Activated CD4-positive, alpha-beta T cell treated with anti-CD3 and anti-CD28 coated beads, Interleukin-2, amount 10 ng/mL, durations not matched to agents 24 days and 14 days (primary cell): ENCODE measurements at places on chromosomes 2 and 18. TPM values are rescaled to one million over a fixed set of nuclear protein-coding genes. Genes with fewer than 3 reads are reported as not detected.

DNA sequence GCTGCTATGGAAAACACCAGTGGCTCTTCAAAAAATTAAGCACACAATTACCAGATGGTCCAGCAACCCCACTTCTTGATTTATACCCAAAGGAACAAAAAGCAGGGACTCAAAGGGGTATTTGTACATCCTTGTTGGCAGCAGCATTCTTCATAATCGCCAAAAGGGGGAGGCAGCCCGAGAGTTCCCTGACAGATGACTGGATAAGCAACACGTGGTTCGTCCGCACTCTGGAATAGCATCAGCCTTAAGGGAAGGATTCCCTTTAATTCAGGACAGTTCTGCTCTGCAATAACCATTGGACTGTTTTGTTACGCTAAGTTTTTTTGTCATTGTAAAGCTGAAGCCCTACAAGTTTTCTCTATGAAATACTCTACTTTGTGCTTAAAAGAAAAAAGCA is 76.7 kb upstream of the TWIST2 start:
- no peaks in the 10 kb centered on the region for H3K4me1 ChIP-seq
- no peaks in the 10 kb centered on the region for H3K27me3 ChIP-seq
- H3K27ac ChIP-seq = no peak overlapping the region
- no peak overlapping the region for H3K4me3 ChIP-seq

DNA sequence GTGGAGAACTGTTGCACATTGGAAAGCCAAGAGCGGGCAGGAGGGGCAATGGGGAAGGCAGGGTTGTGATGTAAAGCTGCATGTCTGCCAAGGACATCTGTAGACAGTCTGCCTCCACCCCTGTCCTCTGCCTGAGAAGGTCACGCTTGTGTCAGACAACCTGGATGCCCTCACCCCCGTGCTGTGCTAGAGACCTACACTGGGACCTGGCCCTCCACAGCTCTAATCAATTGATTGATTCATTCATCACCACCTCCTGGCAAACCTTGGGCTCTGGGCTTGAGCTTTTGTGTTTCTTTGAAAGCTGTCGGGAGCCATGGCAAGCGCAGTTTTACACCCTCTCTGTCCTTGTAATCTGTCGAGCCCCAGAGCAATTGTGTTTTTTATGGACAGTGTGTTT is 41.1 kb downstream of the MARCO start:
- H3K27ac ChIP-seq = no peak overlapping the region
- H3K4me1 ChIP-seq = no peaks in the 10 kb centered on the region
- H3K36me3 ChIP-seq = no peaks in the 10 kb centered on the region
- no peak for DNase-seq

- no peak overlapping the region for H3K27ac ChIP-seq
- H3K4me3 ChIP-seq = no peak overlapping the region
- H3K4me1 ChIP-seq = no peaks in the 10 kb centered on the region
- H3K27me3 ChIP-seq = no peaks in the 10 kb centered on the region
- H3K36me3 ChIP-seq = no peaks in the 10 kb centered on the region
- no peak for DNase-seq
These were observed 100.5 kb upstream of the VWC2L start for GRCh38 chr2:214310319-214310718.

DNA sequence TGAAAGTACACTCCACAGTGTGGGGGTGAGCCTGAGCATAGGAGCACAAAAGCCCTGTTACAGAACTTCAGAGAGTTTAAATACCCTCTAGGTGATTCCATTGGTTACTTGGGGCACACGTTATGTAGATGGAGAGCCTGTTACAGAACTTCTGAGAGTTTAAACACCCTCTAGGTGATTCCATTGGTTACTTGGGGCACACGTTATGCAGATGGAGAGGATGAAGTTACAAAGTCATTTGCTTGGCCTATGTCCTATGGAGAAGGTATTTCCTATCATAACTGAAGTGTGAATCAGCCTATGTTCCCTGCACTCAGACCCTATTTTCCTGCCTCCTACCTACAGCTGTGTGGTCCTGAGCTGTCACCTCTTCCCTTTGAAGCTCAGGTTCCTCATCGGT is 3.8 kb upstream of the CAPN10 start:
- peaks cover 20% of the 10 kb centered on the region for H3K36me3 ChIP-seq
- DNase-seq = no peak
- no peak overlapping the region for H3K4me3 ChIP-seq
- H3K27me3 ChIP-seq = no peaks in the 10 kb centered on the region

- H3K4me1 ChIP-seq = no peaks in the 10 kb centered on the region
- no peaks in the 10 kb centered on the region for H3K27me3 ChIP-seq
- H3K4me3 ChIP-seq = no peak overlapping the region
- no peak for DNase-seq
These were observed 111.3 kb upstream of the REV1 start for GRCh38 chr2:99600981-99601651.

DNA sequence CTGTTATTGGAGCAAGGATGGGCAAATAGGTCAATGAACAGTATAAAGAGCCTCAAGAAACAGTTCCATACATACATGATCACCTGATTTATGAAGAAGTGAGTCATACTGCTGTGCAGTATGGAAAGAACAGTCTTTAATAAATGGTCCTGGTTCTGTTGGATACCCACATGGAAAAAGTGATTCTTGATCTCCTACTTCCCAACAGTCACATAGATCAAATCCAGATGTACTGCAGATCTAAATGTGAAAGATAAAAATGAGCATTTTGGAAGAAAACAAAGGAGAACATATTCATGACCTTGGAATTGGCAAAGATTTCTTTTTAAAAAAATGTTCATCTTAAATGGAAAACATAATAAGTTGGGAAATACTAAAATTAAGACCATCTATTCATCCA is 75.8 kb downstream of the CCDC148 start:
- no peak overlapping the region for H3K27ac ChIP-seq
- H3K4me3 ChIP-seq = no peak overlapping the region
- DNase-seq = no peak

DNA sequence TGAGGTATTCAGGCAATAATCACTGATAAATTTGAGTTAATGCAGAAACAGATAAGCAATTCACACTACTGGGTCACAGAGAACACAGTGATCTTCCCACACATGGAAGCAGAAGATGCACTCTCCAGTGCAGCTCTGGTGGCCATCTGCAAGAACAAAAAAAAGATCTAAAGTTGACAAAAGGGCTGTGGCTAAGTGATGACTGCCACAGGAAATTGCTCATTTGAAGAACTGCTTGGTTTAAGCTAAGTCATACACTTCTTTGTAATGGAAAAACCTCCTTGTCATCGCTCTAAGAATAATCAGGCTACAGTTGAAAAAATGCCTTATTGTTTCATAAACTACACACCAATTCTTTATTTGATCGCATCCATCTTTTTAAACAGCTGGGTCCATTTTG is 115.1 kb downstream of the DTNB start:
- no peaks in the 10 kb centered on the region for H3K27me3 ChIP-seq
- peak; percentile 88 for DNase-seq
- H3K4me3 ChIP-seq = peak overlapping the region; percentile 39
- peaks cover 17% of the 10 kb centered on the region for H3K36me3 ChIP-seq

Gene RTP5
- total RNA-seq = 0.07 TPM in 1 of 2 replicates, not detected in the other

Gene DUSP28
- 6.3 and 7.9 TPM in 2 replicates for total RNA-seq
